ENCODE measurements at places on chromosomes 2 and 18.

DNA sequence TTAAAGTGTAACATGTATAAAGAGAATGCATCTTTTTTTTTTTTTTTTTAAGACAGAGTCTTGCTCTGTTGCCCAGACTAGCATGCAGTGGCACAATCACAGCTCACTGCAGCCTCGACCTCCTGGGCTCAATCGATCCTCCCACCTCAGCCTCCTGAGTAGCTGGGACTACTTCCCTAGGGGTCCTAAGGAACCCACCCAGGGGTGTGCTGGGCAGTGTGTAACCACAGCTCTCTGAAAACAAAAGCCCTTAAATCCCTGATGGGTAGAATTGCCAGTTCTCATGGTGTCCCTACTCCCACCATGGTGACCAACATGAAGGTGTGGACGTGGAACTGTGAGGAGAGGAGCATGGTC is 105.6 kb upstream of the ST3GAL5 start:
- no peak for DNase-seq

GRCh38 chr2:199979832-199980628 is 24.6 kb downstream of the MAIP1 start:
- peak; percentile 89 for DNase-seq

DNA sequence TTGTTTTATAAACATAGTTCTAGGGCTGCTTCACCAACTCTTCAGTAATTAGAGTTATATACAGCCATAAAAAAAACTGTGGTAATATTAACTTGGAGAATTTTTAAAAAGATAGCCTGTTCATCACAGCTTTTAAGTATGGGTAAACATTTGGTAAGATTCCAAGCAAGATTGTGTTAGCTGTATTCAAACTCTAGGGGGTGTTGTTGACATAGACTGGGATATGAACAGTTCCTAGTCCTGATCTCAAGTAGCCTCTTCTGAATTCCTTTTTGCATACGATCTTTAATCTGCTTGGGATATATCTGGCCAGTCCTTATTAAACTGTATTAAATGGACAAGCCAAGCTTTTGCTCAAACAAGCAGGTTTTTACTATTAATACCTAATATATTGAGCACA is 13.4 kb downstream of the NOP58 start:
- DNase-seq: no peak

GRCh38 chr18:36933552-36933951 is 104.6 kb downstream of the KIAA1328 start:
- no peak for DNase-seq

- no peak for DNase-seq
Observed at GRCh38 chr2:200417366-200417765, 92.5 kb downstream of the KCTD18 start.

GRCh38 chr2:45891719-45892424 is 240.4 kb downstream of the PRKCE start:
- DNase-seq: no peak

GRCh38 chr2:230537531-230537976 is 121.6 kb downstream of the SP100 start:
- no peak for DNase-seq

- no peak for DNase-seq
Observed at GRCh38 chr18:13672657-13673056, 53.7 kb downstream of the FAM210A start.

GRCh38 chr2:185472574-185472973 is 266.0 kb upstream of the FSIP2 start:
- no peak for DNase-seq

GRCh38 chr18:59861963-59862819 is 37.6 kb upstream of the PMAIP1 start:
- DNase-seq: no peak

DNA sequence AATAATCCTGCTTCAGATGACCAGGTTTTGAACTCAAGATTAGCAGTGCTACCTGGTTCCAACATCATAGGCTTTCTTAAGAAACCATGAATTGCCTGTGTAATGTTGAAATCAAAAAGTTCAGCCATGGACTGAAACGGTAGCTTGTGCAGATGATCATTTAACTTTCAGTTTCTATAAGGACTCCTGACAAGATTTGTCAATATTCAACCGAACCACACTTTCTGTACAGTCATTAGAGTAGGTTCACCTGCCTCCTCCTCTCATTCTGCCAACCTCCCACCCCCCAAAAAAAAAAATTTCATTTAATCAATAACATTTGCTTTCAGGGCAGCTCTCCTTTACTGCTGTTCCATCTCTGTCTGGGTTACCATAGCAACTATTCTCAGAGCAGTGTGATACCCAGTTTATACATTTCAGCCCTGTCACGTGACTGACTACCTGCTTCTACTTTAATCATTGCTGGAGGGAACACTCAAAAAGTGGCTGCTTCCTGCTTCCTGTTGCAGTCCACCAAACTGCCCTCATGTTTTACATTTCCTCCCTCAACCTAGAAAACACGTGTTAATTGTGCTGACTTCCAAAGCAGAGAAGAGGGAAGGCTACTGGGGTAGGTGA is 275.5 kb downstream of the SS18 start:
- DNase-seq: no peak

DNA sequence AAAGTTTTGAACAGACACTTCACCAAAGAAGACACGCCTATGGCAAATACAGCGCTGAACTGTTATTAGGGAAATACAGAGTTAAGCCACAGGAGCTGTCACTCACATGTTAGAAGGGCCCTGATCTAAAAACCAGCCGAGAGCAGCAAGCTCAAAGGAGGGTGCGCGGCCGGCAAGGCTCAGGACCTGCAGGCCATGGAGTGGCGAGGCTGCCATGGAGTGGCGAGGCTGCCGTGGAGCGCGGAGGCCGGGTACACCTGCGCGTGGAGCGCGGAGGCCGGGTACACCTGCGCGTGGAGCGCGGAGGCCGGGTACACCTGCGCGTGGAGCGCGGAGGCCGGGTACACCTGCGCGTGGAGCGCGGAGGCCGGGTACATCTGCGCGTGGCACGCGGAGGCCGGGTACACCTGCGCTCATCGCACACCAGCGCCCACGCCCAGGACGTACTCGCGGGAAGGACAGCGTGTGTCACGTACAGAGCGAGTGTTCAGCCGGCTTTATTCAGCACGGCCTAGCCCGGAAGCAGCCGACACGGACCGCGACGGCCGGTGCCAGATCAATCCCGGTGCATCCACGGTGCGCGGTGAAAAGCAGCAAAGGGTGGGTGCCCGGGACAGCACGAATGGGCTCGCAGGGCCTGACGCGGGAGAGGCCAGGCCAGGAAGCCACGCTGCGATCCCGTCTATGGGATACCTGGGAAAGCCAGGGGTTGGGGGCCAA is 68.8 kb downstream of the SLC66A2 start:
- no peak for DNase-seq

GRCh38 chr18:55998071-55998522 is 410.1 kb upstream of the TCF4 start:
- DNase-seq: no peak

GRCh38 chr18:58215011-58215410 is 171.0 kb downstream of the NEDD4L start:
- no peak for DNase-seq

GRCh38 chr18:23938901-23939341 is 75.6 kb upstream of the TTC39C start:
- no peak for DNase-seq

- no peak for DNase-seq
Observed at GRCh38 chr2:7841751-7842150, 840.1 kb upstream of the ID2 start.

DNA sequence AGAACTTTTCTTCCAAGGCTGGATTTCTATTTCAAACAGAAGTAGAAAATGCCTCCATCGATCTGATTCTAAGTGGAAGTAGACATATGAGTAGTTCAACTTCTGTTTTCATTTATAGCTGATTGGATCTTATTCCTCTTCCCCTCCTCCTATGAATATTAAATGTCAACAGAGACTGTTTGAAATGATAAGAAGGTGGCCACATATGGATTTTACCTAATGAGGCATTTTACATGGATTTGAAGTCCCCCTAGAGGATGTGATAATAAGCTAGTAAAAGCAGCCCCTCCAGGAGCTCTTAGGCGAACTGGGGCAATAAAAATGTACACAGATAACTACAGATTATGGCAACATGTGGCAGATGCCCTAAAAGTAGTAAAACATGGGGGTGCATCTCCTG is 71.0 kb downstream of the UPP2 start:
- no peak for DNase-seq

DNA sequence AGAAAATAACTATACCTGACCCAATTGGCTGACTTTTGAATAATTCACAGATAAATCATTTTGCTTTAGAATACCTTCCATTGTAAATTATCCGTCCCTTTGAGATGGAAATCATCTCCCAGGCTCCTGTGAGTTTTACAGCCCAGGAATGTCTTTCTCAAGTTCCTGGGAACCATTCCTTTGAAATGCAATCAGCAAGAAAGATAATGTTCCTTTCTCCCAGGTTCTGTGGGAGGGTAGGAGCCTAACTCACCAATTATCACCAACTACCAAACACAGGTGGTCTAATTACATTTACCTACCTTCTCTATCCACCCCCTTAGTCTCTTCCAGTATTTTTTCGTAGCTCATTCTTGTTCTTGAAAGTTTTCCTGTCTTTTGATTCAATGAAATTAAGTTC is 1016.0 kb downstream of the SOCS6 start:
- DNase-seq: no peak

- no peak for DNase-seq
Observed at GRCh38 chr18:45167631-45168280, 447.5 kb upstream of the SLC14A2 start.

DNA sequence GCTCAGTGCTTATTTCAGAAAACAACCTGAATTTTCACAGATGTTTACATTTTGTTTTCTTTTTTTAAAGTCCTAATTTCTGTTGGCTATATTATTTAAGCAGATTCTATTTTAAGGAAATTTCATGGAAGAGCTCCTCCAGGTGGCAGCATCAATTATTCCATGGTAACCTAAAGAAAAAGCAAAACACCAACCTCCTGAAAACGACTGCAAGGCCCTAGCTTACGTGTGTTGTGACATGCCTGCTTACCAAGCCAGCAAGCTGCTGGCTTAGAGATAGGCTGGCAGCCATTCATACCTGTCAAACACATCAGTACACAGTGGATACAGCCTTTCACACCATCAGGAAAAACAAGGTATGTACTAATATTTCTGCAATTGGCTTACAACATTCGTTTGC is 64.9 kb downstream of the LPIN2 start:
- no peak for DNase-seq

- DNase-seq: no peak
Observed at GRCh38 chr2:237588044-237588696, 2.4 kb downstream of the RAB17 start.

DNA sequence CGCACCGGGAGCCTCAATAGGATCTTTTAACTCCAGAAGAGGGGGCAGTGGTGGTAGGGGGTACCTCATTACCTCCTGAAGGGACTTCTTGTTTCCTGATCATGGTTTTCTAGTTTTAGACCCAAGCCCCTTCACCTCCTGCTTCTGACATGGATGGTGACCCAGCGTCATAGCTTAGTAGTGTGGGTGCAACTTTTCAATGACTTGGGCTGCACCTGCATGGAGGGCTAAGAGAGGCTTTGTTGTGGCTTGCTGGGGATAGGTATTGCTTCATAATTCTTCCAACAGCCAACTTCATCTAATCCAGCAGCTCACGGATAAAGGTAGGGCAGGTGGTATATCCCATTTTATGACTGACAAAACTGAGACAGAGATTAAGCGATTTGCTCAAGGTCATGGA is 3.0 kb downstream of the SLC1A4 start:
- no peak for DNase-seq

- no peak for DNase-seq
Observed at GRCh38 chr18:35106013-35106844, 65.0 kb downstream of the MAPRE2 start.

GRCh38 chr18:22275706-22276333 is 106.4 kb downstream of the GATA6 start:
- DNase-seq: no peak

DNA sequence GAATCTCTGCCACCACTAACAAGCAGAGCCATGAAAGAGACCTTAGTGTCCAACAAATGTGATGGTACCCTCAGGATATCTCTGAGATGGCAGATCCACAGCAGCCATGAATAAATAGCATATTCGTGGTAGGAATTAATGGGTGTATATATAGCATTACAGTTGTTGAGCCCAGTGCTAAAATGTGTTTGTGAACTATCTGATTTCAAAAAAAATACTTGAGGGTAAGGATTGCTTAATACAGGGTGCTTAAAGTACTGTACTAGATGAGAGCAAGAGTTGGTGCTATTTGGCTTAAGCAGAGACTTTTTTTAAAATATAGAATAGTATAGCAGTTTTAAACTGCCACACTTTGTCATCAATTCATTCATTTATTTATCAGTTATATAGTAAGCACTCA is 101.5 kb upstream of the GALNT5 start:
- no peak for DNase-seq

Measured in tibial nerve (tissue), 4 donors.